HCT116 (cell line): ENCODE measurements at places on chromosomes 7 and 10. TPM values are rescaled to one million over a fixed set of nuclear protein-coding genes. Genes with fewer than 3 reads are reported as not detected.

Gene GRID1
- total RNA-seq, result 5.6 TPM

Gene ENO4
- total RNA-seq, result 0.22 TPM

- H3K4me1 ChIP-seq, result no peaks in the 10 kb centered on the region
- DNase-seq, result no peak
- peaks cover 49% of the 10 kb centered on the region for H3K36me3 ChIP-seq
- H3K4me3 ChIP-seq, result no peak overlapping the region
- H3K27ac ChIP-seq, result no peak overlapping the region
- H3K27me3 ChIP-seq, result no peaks in the 10 kb centered on the region
Observed at GRCh38 chr7:99005776-99006175, 127.4 kb downstream of the TRRAP start.

GRCh38 chr10:88901206-88901983 lies 21.4 kb downstream of the STAMBPL1 start:
- H3K27ac ChIP-seq, result no peak overlapping the region
- no peak overlapping the region for H3K4me3 ChIP-seq
- H3K27me3 ChIP-seq, result no peaks in the 10 kb centered on the region
- DNase-seq, result no peak
- no peaks in the 10 kb centered on the region for H3K36me3 ChIP-seq

DNA sequence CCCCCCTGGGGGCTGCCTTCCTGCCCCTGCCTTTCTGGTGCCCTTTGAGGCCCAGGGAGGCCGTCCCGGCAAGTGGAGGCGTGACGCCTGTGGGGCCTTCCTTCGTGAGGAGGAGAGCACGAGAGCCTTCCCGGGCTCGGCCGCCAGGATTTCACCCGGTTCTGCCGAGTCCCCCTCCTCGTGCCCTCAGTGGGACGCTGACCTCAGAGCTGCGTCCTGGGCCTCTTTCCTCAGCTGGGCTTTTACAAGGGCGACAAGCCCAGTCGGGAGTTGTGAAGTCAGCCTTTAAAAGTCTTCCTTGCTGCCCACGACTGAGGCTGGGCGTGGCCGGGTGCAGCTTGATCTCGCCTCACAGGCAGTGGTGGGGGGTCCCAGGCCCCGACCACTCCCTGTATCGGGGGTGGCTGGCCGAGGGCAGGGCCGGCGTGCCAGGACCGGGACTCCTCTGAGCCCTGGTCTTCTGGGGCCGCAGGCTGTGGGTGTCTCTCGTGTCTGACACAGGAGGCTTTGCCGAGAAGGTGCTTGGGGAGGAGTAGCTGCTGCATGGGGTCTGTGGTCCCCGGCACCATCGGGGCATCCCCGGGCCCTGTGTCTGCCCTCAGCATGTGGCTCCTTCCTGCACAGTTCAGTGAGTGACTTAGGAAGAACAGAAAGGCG lies 41.8 kb downstream of the FAM20C start:
- no peaks in the 10 kb centered on the region for H3K27me3 ChIP-seq
- no peak overlapping the region for H3K27ac ChIP-seq
- no peaks in the 10 kb centered on the region for H3K36me3 ChIP-seq
